Stimulated activated CD8-positive, alpha-beta memory T cell treated with anti-CD3 and anti-CD28 coated beads, Interleukin-15, amount 100 ng/mL, for 48 hours (primary cell): ENCODE measurements at places on chromosomes 12 and 14.

DNA sequence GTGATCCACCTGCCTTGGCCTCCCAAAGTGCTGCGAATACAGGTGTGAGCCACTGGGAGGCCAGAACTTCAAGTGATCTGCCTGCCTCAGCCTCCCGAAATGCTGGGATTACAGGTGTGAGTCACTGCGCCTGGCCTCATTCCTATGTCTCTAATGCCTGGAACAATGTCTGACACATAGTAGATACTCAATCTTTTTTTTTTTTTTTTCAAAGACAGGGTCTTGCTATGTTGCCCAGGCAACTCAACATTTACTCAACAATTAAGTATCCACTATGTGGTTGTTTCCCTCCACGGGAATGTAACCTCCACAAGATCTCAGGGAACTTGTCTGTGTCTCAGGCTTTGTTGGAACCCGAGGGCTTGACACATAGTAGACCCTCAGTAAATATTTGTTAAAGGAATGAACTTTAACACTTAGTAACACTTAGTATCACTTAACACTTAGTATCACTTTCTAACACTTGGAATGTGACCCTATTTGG, 3.0 kb upstream of the TMEM120B start:
- DNase-seq = no peak

- DNase-seq = no peak
Observed at GRCh38 chr14:62696929-62697328, 348.3 kb downstream of the KCNH5 start.

GRCh38 chr14:23023022-23023794, 11.5 kb downstream of the PSMB5 start:
- no peak for DNase-seq

DNA sequence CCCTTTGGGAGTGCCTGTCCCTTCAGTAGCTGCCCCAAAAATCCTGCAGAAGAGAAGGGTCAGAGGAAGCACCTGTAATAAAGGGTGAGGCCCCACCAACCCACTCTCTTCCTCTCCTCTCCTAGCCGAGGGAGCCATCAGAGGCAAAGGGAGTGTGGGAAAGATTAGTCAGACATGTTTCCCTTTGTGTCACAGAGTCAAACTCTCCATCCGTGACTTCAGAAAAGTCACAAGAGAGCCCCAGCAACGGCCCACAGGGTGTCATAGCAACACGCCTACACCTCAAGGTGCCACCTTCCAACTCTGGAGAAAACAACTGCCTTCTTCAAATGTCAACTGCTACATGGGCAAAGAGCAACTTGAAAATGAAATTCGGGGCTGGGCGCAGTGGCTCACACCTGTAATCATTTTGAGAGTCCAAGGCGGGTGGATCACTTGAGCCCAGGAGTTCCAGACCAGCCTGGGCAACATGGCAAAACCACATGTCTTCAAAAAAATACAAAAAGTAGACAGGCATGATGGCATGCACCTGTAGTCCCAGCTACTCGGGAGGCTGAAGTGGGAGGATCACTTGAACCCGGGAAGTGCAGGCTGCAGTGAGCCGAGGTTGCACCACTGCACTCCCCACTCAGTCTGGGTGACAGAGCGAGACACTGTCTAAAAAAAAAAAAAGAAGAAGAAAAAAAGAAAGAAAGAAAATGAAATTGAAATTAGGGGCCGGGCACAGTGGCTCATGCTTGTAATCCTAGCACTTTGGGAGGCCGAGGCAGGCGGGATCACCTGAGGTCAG, 17.7 kb upstream of the CD27 start:
- peak; percentile 90 for DNase-seq

DNA sequence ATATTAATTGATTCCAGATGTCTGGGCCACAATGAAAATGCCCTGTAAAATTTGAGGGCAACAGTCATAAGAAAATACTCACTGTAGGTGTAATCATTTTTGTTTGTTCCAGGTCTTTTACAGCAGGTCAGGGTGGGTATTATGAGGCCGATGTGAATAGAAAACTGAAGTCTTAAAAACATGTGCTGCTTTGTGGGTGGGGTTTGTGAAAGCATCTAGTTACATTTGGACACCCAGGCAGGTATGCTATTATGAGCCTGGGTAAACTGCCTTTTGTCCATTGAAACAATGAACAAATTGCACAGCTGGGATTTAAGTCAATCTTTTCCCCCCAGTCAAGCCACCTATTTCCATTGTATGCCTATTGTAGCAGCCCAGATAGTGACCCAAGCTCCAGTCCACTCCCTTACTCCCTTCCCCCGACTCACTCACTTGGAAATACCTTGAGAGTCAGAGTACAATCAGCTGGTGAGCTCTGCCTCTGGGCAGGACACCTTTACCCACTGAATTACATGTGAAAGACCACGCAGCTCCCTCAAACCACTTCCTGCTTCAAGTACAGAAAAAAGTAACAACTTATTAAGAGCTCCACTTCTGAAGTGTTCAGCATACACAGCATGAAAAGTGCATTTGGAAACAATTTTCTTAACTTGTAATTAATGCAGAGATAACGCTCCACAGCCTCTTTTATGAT, 1.8 kb downstream of the IGF1 start:
- peak; percentile 25 for DNase-seq

GRCh38 chr12:57090490-57090889, 1.6 kb downstream of the NAB2 start:
- DNase-seq = no peak

- no peak for DNase-seq
Observed at GRCh38 chr14:46769292-46769691, 117.7 kb upstream of the RPL10L start.

- no peak for DNase-seq
Observed at GRCh38 chr14:103281496-103282231, 52.4 kb upstream of the EIF5 start.

- DNase-seq = peak; percentile 53
Observed at GRCh38 chr12:132084621-132085290, 59.4 kb downstream of the DDX51 start.

GRCh38 chr12:15700595-15700994, 88.6 kb downstream of the EPS8 start:
- DNase-seq = no peak

- no peak for DNase-seq
Observed at GRCh38 chr12:6607751-6608591, 792 bp upstream of the CHD4 start.

GRCh38 chr14:72142328-72142727, 210.1 kb downstream of the RGS6 start:
- DNase-seq = no peak

DNA sequence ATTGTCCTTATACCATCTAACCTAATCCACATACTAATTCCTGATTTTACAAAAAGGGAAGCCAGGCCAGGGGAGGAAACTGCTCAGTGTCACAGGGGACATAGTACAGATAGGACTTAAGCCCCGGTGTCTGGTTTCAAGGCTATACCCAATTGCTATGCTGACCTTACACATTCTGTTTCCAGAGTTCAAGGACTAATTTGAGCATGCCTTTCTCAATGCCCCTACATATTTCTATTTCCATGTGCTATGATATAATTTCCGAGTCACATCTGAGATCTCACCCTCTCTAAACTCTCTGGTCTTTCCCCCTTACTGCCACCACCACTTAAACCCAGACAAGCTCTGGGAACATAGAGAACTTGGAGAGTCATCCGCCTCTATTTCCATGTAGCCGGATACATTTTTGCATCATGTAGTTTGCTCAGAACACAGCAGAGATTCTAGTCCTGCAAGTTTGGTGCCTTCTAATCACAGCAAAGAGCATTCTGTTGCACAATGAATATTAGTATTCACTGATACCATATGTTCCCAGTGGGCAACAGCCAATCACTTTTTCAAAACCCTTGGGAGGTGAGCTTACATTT, 34.2 kb downstream of the PPM1H start:
- DNase-seq = no peak

GRCh38 chr12:22865822-22866221, 240.9 kb downstream of the ETNK1 start:
- no peak for DNase-seq

DNA sequence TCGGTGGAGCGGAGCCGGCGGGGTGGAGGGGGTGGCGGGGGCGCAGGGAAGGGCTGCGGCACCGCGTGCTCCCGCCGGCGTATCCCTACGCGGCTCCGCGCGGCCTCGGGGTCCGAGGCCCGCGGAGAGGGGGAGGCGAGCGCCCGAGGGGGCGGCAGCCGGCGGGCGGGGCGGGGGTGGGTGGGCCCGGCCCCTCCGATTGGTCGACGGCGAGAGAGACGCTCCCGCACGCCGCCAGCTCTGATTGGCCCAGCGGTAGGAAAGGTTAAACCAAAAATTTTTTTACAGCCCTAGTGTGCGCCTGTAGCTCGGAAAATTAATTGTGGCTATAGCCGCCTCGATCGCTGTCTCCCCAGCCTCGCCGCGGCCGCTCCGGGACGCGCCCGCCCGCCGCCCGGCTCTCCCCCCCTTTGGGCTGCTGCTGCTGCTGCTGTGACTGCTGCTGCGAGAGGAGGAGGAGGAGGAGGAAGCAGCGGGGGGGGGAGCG, at the start of gene FOXG1:
Gene FOXG1, plus strand, starts transcription at position 319 of the 487 bp plus-strand sequence. CDS start 493 bp downstream, outside the sequence.
- DNase-seq = no peak

DNA sequence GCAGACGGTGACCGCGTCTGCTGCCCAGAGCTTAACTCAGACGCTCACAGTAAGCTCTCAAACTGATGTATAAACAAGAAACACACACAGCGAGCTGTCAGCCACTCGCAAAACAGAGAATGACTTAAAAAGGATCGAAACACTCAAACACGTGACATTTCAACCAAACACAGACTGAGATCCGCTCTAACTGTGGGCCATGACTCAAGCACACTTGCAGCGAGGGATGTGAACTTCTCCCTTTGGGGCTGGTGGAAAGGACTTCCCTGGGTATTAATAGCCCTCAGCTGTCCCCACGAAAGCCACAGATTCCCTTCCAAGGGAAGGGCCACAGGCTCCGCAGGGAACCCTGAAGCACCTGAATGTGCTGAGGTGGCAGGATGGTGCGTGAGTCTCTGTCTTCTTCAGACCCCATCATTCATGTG, 29.1 kb downstream of the CCDC88C start:
- no peak for DNase-seq

DNA sequence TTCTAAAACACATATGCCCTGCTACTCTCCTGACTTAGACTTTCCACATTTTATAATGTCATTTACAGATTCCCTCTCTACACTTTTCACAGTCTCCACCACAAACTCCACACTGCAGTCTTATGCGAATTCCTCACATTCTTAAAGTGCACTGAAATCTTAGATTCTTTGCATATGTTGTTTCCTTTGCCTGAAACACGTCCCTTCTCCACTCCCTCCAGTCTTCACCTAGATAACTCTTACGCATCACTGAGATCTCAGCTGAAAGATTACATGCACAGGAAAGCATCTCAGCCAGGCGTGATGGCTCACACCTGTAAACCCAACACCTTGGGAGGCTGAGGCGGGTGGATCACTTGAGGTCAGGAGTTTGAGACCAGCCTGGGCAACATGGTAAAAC, 3.8 kb upstream of the ARHGAP9 start:
- DNase-seq = no peak
